ENCODE measurements at places on chromosomes 6 and 20.

DNA sequence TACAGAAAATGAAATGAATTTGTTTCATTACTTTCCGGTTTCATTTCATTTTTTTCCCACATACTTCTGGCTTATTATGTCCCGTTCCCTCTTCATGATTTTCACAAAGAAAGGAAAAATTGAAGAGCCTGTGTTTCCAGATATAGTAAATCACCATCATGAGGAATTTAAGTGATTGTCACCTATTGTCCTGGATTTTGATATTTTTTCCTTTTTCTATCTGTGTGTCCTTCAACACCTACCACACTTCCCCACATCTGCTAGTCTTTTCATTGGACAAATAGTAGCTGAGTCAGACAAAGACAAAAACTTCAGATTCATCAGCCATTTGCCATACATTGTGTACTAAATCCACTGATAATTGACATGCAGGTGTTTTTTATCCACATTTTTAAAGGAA is 258.2 kb upstream of the HSF2 start:
- no peak for DNase-seq

DNA sequence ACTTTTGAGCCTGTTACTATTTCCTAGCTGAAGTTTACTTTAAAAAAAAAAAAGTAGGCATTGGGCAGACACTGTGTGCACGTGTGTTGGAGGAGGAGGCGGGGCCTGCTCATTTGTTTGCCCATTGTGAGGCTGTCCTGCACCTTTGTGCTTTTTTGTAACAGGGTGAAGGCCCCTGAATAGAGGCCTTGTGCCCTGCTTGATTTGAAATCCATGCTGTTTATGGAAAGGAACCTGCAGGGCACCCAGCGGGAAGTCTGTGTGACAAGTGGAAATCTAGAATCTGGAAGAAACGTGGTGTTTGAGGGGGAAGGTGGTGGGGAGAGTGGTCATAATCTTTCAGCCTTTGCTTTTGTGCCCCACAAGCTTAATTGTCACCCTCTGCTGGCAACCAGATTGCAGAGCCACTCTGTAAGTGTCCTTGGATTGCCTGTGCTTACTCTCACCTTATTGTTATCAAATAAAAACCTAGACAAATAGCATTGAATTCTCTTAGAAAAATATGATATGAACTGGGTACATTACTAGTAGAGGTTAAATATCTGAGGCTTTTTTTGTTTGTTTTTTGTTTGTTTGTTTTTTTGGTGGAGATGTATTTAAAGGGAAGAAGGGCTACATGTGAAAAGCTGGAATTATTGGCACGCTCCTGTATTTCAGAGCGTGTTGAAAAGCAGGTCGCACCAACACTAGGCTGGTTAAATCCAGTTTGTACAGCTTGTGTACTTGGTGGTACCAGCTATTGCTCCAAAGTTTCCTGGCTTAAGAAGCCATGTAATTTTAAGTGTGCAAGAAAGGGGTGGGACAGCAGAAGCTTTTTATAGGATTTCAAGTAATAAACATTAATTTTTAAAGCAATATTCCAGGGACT is 156.3 kb downstream of the ARID1B start:
- DNase-seq: no peak

- no peak for DNase-seq
These were observed 37.7 kb upstream of the SIRPA start for GRCh38 chr20:1857466-1857865.

- peak; percentile 65 for DNase-seq
These were observed 37.7 kb downstream of the KCNQ2 start for GRCh38 chr20:63434599-63435378.

DNA sequence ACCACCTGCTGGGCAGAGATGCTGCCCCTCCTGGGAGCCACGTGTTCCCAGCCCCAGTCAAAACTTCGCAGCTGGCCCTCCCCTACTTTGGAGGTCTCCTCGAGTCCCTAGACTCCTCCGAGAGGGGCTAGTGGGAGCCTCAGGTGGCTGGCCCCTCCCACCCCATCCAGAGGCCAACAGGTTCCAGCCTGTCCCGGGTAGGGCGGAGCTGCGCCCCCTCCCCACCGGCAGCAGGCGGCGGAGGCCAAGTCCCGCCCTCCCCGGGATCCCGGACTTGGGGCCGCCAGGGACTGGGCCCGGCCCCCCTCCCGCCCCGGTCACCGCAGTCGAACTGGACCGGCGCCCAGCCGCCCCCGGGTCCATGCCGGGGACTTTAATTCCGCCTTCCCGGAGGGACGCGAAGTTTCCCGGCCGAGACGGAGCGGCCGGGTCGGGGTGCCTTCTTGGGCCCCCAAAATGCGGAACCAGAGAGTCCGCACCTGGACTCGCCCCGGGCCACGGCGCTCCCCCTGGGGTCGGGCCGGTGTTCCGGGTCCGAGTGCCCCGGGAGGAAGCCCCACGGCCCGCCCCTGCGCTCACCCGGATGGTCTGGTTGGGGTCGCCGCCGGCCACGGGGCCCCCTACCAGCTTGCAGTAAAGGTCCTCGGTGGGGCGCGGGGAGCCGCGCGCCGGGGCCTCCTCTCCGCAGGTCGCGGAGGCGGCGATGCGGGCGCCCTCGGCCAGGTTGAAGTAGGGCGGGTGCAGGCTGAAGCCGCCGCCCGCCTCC is 559 bp downstream of the LAMA5 start:
- DNase-seq: no peak

DNA sequence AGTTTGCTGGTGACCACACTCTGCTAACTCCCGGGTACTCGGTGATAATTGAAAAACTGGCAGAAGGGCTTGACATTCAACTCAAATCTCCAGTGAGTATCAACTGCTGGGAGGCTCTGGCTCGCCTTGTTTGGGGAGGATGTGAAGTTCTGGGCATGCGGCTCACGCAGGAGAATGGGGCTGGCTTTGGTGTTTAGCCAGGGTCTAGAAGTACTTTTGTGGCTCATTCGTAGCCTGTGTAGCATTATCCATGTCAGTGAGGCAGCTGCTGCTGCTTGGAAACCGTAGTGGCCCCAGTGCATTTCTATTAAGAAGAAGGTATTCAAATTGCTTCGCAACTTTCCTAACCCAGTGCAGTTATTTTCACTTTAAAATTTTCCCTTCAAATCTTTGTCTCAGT is 52.2 kb downstream of the KDM1B start:
- no peak for DNase-seq

DNA sequence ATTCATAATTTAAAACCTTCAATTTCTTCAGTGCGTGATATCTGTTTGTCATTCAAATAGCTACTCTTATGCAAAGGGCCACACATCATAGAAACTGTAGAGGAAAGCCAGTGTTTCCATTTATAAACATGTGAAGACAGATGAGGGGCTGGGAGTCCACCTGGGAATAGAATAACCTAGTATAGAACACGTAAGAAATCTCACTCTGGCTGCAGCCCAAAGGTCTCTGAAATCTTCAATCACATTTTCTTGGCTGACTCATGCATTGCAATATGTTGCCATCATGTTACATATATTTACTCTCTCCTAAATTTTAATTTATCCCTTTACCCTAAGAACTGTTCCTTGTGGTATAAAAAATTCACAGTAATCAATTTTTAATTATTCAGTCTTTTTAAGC is 123.2 kb downstream of the ELOVL4 start:
- DNase-seq: no peak

DNA sequence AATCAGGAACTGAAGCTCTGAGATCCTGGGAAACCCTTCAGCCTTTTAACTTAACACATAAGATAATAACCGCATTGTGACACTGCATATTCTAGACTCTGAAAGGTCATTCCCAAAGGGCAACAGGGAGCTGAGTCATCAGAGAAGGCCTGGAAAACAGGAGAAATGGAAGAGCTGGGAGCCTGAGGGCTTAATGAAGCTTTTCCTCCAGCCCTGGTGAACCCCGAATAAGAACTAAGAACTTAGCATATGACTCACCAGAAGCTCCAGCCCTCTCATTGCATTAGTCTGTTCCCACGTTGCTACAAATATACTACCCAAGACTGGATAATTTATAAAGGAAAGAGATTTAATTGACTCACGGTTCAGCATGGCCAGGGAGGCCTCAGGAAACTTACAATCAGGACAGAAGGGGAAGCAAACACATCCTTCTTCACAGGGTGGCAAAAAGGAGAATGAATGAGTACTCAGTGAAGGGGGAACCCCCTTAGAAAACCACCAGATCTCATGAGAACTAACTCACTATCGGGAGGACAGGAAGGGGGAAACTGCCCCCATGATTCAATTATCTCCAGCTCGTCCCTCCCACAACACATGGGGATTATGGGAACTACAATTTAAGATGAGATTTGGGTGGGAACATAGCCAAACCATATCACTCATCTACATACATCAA is 648.5 kb downstream of the TFAP2A start:
- DNase-seq: no peak

GRCh38 chr6:46062312-46062711 is 46.7 kb upstream of the CLIC5 start:
- DNase-seq: no peak

GRCh38 chr6:107638493-107638892 is 148.6 kb downstream of the SOBP start:
- DNase-seq: no peak

DNA sequence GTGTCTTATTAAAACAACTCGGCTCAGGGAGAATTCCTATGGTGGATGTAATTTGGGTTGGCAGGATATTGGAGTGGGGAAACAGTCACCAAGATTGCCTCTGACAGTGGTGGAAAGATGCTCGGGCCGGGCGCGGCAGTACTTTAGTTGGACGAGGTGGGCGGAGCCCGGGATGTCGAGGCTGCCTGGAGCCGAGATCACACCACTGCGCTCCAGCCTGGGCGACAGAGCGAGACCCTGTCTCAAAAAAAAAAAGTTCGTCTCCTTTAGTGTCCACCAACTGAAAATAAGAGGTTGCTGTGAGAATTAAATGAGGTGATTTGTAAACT is 621 bp downstream of the NOL7 start:
- DNase-seq: peak; percentile 5

GRCh38 chr20:58025233-58025632 is 203.2 kb downstream of the ANKRD60 start:
- DNase-seq: no peak

- DNase-seq: no peak
These were observed 46.0 kb downstream of the E2F3 start for GRCh38 chr6:20447581-20448132.

DNA sequence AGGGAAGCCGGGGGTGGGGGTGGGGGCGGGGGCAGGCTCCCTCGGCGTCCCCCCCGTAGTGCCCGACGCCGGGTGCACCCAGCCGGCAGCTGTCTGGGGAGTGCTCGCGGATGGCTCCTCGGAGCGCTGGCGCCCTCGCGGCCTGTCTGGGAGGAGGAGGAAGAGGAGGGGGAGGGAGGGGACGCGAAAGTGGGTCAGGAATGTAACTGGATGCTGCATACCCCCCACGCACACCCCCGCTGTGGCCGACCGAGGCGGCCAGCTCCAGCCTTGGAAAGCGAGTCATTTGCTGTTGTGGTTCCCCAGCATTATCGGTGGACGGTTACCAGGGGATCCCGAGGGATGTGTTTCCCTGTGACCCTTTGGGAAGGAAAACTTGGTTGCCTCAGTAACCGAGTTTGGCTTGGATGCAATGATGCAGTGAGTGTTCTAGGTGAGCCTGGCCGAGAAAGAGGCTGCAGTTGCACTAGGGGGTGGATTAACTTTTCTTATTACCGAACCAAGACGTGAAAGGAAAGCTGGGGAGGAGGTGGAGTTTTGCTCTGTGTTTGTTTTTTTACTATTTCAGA is 55.2 kb upstream of the RREB1 start:
- no peak for DNase-seq

GRCh38 chr20:3998998-3999397 is 16.4 kb downstream of the RNF24 start:
- DNase-seq: no peak

GRCh38 chr6:78605909-78606446 is 261.4 kb upstream of the IRAK1BP1 start:
- DNase-seq: no peak
